M059J (cell line): ENCODE measurements at places on chromosomes 1 and 21. TPM values are rescaled to one million over a fixed set of nuclear protein-coding genes. Genes with fewer than 3 reads are reported as not detected.

The KCNQ4 gene
- 0.05 TPM in 1 of 2 replicates, not detected in the other for total RNA-seq

DNA sequence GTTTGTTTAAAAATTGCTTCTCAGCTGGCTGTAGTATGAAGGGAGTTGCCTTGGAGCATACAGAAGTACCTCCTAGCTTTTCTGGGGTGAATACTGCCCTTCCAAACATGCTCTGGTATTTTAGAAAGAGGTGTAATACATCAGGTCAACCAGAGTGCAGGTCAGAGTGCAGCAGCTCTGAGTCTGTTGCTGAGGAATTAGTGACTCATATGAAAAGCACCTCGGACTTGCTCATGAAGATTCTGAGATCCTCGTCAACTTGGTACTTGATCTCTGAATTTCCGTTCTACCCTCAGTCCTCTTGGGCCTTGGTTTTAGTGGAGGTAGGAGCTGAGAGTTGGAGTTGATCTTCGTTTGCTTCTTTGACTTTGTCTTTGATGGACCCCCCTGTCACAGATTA, 67.3 kb downstream of the NOS1AP start:
- peak; percentile 92 for DNase-seq

- DNase-seq, result peak; percentile 37
These were observed 326.2 kb downstream of the DUSP10 start for GRCh38 chr1:221415651-221416050.

- peak; percentile 71 for DNase-seq
These were observed at the start of gene ANKRD45 for GRCh38 chr1:173669491-173669941. TSS of gene ANKRD45 (minus strand) at chr1:173669851. CDS start at chr1:173659418, 10,433 bp downstream.

GRCh38 chr1:215891266-215892057, 324.4 kb downstream of the KCTD3 start:
- no peak for DNase-seq
